ENCODE measurements at places on chromosomes 12 and 14.

GRCh38 chr12:9343731-9344130 is 135.5 kb upstream of the PZP start:
- DNase-seq = no peak

DNA sequence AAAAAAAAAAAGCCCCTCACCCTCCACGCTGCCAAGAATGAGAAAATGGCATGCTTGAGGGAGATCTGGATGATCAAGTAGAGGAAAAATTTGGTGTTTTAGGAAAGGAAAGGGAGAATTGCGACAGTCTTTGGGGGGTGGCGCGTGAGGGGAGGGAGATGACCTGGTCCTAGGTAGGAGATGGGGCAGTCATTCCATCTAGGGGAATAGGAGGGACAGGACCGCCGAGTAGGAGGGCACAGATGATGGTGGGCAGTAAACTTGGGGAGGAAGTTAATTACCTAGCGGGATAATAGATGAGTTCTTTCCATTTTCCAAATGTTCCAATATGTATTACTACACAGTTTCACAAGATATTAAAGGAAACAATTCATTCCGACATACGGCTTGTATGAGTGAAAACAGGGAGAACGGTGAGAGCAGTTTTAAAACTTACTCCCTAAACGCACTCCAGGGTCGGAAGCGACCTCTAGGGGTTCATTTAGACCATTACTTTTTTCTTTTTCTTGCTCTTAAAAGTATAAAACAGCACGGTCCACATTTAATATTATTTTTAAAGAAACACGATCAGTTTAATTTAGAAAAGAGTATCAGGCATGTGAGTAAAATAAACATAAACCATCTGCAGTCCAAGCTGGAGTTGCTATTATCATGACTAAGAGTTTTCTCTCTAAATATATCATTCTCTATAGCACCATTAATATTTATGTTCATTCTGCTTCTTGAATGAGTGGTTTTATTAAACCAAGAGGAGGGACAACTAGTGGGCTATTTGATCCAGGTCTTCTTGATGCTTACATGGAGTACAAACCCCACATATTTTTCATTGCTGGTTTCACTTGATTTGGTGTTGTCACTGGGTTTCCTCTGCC is 3.0 kb upstream of the FNTB start:
- DNase-seq = no peak

GRCh38 chr12:49900371-49900770 is 3.3 kb downstream of the FAIM2 start:
- no peak for DNase-seq

DNA sequence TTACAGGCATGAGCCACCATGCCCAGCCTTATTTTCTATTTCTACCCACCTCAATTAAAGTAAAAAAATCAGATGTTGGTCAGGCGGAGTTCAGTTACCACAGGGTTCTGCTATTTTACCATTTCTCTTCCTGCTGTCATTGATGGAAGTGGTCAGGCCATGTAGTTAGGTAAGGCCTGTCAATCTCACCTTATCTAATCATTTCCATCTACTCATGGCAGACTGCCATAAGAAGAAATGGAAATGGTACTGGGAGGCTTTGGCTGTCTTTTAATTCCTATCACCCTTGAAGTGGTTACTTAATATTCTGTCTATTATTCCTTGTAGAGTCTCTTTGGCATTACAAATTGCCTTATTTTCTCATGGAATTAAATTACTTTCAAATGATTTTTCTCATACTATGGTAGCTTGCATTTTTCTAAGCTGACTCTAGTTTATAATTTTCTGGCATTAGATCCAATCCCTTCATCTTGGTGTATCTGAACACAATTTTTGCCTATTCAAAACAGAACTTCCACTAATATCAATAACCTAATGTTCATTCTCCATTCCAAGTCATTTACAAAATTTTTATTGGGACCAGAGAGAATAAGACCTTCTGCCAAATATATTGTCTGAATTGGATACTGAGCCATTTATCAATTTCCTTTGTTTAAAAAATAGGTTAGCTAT is 198.7 kb downstream of the DACT1 start:
- no peak for DNase-seq

DNA sequence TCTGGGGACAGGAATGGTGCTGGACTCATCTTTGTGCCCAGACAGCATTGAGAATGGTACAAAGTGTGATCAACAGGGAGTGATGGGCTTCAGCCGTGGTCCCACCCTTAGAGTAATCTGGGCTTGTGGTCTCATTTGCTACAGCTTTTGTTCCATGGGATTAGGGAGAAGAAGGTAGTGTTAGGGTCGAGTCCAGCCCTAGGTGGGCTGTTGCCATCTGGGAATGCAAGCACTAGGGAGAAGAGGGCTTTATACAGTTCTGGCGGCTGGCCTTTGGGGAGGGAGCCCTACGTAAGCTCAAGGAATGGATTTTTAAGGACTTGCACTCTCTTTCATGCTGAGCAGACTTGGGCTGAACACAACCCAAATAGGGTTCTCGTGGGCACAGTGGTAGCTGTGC is 4.9 kb downstream of the PLEKHG3 start:
- DNase-seq = no peak

DNA sequence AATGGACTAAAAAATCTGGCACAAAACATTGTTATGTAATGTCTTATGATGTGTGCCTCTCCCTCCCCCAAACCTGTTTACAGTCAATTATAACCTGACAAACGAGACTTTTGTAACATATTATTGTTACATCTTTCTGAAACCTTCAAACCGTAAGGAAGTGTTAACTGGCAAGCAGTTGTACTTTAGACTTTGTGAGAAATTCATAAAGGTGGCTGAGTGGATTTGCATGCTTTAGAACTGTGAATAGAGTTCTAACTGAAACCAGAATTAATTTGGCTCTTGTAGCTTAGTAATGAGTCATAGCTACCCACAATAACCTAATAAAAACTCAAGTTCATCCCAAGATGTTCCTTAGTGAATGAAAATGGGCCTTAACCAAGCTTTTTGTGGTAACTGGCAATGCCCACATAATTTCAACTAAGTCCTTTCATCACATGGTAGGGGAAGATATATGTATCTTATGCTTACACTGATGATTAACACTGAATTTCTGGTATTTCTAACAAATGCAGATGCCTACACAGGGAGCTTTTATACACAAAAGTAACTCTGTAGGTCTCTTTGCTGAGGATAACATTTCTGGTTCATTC is 29.7 kb downstream of the RAD9B start:
- DNase-seq = no peak

DNA sequence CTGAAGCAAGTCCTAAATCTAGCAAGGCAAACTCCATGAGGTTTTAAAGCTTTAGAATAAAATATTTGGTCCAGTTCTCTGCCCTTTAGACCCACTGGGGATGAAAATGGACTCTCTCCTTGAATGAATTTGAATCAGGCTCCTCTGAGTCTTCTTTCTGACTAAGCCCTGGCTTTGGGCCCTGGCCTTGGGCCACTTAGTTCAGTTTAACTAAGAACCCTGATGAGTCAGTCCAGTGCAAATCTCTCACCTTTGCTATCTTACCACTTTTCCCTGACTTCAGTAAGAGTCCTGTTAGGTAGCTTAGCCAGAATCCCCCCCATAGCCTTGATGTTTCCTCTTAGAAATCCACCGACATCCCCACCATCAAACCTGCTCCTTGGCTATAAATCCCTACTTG is 427.5 kb downstream of the SNAPC1 start:
- no peak for DNase-seq

DNA sequence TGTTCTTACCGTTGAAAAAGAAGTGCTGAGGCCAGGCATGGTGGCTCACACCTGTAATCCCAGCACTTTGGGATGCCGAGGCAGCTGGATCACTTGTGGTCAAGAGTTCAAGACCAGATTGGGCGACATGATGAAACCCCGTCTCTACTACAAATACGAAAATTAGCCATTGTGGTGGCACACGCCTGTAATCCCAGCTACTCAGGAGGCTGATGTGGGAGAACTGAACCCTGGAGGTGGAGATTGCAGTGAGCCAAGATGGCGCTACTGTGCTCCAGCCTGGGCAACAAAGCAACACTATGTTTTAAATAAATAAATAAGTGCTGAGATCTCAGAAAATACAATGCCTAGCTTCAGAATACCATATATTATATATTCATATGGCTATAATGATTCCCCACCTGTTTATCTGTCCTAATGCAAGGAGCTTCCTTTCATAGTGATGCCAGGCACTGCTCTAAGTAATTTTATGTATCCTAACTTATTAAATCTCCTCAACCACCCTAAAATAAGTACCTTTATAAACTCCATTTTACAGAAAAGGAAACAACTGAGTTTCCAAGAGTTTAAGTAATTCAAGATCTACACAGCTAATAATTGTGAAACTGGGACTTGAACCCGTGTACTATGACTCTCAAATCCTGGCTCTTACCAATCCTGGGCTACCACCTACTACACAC is 7.3 kb downstream of the PHLDA1 start:
- DNase-seq = no peak

Measured in effector memory CD4-positive, alpha-beta T cell (primary cell).